Left ventricle myocardium inferior (tissue), 1 donor: ENCODE measurements at places on chromosomes 11 and 22.

DNA sequence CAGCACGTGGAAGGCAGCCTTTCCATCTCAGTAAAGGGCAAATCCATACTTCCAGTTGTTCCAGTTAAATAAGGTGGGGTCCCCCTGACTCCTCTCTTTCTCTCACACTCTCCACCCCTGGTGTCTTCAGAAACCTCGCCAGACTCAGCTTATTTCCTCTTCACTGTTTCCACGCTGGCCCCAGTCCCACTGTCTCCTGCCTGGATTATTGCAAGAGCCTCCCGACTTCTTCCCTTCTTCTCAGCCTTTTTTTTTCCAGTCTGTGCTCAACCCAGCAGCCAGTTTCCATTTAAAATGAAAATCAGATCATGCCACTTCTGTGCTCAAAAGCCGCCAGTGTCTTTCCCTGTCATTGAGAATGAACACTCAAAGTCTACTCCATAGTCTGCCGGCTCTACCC is 131.4 kb downstream of the PKNOX2 start:
- DNase-seq: peak; percentile 55

GRCh38 chr11:124738713-124739478 is 846 bp upstream of the NRGN start:
- DNase-seq: no peak

DNA sequence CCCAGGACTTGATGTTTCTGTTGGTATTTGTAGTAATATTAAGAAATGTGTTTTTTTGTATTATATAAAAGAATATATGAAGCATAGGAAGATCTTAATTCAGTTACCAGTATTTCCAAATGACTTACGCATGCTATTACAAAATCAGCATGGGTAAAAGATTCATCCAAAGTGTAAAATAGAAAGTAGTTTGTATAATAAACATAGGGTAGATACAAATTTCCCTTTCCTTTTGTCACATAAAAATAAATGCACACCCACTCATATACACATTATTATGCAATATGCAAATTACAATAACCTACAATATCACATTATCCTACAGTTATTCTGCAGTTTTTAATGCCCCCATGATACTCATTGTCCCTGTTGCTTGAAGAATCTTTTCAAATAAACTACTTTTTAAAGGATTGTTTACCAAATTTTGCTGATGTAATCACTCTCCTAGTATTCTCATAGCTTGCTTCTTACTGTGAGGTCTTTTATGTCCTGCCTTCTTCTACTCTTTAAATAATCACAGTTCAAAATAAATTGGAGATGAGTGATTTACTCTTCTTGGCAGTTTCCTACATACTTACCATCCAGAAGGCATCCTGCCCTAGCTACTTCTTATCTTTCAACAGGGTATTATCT is 244.0 kb downstream of the CASP12 start:
- DNase-seq: no peak

- DNase-seq: no peak
Observed at GRCh38 chr11:92440701-92441442, 216.3 kb downstream of the FAT3 start.

GRCh38 chr11:92870196-92870832 is 99.1 kb upstream of the MTNR1B start:
- no peak for DNase-seq

DNA sequence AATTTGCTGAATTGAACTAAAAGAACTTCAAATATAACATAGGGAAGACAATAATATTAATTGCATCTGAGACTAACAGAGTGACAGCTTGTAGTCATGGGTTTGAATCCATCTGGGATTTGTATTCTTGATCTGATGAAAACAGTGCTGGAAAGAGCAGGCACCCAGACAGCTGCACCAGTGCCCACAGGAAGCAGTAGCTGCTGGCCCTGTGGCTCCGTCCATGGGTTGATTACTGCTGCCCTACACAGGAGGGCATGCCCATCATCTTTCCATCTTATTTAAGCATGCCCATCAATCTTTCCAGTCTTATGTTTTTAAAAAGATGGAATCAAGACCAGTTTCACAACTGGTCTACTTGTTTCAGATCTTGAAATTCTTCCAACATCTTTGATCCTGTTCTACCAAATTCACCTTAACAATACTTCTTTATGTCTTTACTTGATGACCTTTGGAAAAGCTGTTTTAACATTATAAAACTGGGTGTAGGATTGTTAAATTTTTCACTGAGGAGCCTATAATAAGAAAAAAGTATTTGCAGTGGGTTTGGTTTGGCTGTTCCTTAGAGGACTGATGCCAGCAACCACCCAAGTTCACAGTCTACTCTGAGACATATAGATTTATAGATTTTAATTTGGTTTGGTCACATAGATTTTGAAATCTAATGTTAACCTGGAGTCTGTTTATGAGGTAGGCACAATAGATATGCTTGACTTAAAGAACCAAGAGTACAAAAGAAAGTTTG is 761 bp upstream of the NXPE4 start:
- DNase-seq: no peak

GRCh38 chr22:38314051-38314932 is 2.9 kb downstream of the CSNK1E start:
- DNase-seq: no peak

DNA sequence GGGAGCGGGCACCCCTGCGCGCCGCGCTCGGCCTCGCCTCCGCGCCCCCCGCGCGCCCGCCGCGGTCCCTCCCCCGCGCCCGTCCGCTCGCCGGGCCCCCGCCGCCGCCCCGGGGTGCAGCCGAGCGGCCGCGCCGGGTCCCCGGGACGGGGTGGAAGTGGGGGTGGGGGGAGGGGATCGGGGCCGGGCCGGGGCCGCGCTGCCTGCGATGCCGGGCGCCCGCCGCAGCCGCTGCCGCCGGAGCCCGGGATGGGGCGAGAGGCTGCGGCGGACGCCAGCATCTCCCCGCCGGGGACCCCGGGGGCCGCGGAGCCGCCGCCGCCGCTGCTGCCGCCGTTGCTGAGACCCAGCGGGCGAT is 365 bp downstream of the MGAT3 start:
- DNase-seq: no peak

GRCh38 chr11:70244698-70245097 is 25.8 kb upstream of the PPFIA1 start:
- DNase-seq: no peak

DNA sequence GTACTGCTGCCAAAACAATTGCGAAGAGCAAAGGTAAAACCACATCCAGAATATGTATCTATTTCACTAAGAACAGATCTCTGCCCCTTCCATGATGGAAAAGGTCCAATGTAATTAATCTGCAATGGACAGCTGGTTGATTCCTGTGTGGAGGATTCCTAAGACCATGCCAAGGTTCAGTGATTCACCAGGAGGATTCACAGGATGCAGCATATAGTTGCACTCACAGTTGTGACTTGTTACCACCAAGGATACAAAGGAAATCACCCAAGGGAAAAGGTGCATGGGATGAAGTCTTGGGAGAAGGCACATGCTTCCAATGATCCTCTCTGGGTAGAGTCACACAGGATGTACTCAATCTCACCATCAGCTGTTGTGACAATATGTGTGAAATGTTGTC is 35.1 kb upstream of the CUL5 start:
- no peak for DNase-seq

- no peak for DNase-seq
Observed at GRCh38 chr11:131745405-131745804, 375.0 kb downstream of the NTM start.

GRCh38 chr22:30861688-30862552 is 106.7 kb downstream of the MORC2 start:
- no peak for DNase-seq

GRCh38 chr22:50296658-50297490 is 10.6 kb downstream of the PLXNB2 start:
- peak; percentile 50 for DNase-seq

DNA sequence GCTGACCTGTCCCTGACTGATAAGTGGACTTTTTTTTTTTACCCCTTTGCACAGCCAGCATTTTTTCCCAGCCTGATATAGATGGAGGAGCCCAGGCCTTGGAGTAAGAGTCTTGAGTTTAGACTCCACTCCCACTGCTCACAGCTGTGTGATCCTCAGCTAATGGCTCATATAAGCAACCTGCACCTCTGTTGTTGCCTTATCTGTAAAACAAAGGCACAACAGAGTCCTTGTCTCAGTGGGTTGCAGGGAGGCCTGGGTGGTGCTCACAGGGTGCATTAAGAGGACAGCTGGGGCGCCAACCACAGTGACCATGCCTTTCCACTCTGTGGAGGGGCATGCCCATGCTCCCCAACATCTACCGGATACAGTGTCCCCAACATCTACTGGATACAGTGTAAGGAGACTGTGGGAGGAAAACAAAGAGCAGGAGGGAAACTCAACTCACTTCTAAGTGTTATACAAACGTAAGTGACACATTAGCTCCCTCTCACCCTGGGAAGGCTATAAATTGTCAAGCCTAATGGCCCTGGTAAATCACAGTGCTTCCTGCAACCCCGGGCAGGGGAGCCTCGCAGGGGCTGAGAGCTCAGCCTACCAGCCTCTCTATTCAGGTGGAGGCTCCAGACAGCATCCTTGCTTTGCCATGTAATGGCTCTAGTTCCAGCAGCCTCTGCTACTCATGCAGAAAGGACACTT is 109.5 kb downstream of the TENM4 start:
- DNase-seq: no peak

DNA sequence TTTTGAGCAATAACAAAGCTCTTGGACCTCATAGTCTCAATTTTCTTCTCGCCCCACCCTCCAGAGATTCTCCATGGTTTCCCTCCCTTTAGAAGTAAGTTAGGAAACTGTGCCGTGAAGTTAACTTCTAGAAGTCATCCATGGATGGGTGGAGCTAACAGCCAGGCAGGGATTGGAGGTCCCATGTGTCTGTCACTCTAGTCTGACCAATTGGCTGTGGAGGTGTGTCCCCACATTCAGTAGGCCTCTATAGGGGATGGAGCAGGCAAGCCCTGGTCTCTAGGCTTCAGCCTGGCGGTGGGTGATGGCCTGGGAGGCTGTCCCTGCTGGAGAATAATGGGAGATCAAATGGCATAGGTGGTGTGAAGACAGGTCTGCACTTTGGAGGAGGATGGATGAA is 50.7 kb downstream of the TP53I11 start:
- DNase-seq: no peak

- no peak for DNase-seq
Observed at GRCh38 chr11:121917482-121917881, 198.5 kb downstream of the BLID start.
